Dermis microvascular lymphatic vessel endothelial cell (primary cell): ENCODE measurements at places on chromosomes 5 and 9. TPM values are rescaled to one million over a fixed set of nuclear protein-coding genes. Genes with fewer than 3 reads are reported as not detected.

GRCh38 chr9:95494022-95494415, 22.8 kb downstream of the PTCH1 start:
- DNase-seq, result no peak

GRCh38 chr9:134299068-134299467, 27.2 kb upstream of the RXRA start:
- DNase-seq, result no peak

- DNase-seq, result no peak
These were observed 24.8 kb downstream of the TGFBI start for GRCh38 chr5:136053336-136054141.

Gene TRIP13
- 8.7 and 19.4 TPM in 2 replicates for total RNA-seq

Gene HRCT1
- 2.6 and 3.3 TPM in 2 replicates for total RNA-seq

Gene CCNI2
- total RNA-seq, result under 0.01 TPM in 2 replicates

DNA sequence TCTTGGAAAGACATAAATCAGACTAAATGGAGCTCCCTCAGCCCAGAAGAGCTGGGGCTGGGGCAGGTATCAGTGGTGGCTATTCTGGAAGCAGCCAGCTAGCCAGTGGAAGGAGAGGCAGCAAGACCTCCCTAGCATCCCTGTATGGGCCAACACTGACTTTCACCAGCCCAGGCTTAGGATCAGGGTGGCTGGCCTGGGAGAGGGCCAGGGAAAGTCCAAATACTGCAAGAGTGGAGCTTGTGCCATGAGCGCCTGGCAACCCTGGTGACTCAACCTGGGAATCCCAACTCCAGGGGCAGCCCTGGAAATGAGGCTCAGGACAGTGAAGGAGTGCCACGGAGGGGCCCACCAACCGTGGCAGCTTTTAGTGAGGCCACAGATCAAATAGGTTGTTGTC, 7.6 kb upstream of the IRF1 start:
- peak; percentile 56 for DNase-seq

- no peak for DNase-seq
These were observed 133.8 kb upstream of the MEF2C start for GRCh38 chr5:89016741-89017303.

Gene HIGD2A
- 36.3 and 55.5 TPM in 2 replicates for total RNA-seq

DNA sequence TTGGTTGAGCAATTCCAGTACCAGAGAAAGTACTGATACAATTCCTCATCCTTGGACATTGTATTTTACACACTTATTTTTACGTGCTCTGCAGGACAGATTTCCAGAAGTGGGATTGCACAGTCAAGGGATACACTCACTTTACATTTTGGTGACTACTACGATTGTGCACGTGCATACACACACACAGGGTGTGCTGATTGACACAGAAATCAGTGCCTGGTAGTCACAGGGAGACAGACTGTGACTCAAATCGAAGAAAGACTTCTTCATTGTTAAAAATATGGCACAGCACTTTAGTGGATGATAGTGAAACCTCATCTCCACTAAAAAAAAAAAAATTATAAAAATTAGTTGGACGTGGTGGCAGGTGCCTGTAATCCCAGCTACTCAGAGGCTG, 1.5 kb downstream of the GARIN3 start:
- DNase-seq, result no peak

Gene PTPA
- total RNA-seq, result 98.8 and 114 TPM in 2 replicates

Gene DBH
- not detected in 2 replicates for total RNA-seq

Gene ANGPTL2
- 7.7 and 25.8 TPM in 2 replicates for total RNA-seq

Gene LCN15
- total RNA-seq, result 0.13 TPM in 1 of 2 replicates, not detected in the other

DNA sequence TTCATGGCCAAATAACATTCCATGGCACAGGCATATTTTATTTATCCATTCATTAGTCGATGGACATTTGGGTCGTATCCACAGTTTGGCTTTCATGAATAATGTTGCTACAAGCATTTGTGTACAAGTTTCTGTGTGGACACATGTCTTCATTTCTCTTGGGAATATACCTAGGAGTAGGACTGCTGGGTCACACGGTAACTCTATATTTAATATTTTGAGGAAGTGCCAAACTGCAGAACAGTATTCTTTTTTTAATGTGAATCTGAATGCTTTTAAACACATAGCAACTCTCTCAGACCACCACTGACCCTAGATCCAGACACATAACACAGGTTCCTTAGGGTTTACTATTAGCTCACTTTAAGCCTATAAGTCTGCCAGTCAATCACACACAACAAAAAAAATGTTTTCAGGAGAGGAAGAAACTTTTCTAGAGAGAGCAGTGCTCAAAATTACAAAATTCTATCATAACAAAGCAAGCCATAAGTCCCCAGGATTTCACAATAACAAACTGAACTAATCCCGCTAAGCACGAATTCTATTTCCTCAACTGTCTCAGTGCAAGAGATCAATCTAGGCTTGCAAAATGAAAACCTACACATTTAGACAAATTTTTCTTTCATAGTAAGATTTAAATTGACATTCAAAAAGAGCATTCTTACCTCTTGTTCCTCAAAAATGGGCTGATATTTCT, 41.8 kb upstream of the GABBR2 start:
- no peak for DNase-seq

Gene SLC4A9
- total RNA-seq, result not detected in 2 replicates

- no peak for DNase-seq
These were observed 11.9 kb downstream of the SPINK6 start for GRCh38 chr5:148214665-148215185.

DNA sequence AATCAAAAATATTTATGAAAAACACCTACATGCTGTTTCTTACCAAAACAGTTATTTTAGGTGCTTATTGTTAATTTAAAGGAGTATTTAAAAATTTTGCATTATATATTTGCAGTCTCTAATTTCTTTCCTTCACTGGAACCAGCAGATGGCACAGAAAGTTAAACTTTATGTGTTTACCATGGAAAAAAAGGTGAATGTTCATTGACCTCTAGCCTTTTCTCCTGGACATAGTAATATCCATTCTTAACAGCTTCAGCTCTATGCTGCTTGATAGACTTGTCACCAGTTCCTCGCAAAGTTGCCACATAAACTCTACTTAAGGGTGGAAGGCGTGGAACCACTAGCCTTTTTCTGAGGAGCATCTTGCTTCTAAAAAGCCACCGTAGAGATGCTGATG, 38.7 kb upstream of the NUDT12 start:
- DNase-seq, result no peak

DNA sequence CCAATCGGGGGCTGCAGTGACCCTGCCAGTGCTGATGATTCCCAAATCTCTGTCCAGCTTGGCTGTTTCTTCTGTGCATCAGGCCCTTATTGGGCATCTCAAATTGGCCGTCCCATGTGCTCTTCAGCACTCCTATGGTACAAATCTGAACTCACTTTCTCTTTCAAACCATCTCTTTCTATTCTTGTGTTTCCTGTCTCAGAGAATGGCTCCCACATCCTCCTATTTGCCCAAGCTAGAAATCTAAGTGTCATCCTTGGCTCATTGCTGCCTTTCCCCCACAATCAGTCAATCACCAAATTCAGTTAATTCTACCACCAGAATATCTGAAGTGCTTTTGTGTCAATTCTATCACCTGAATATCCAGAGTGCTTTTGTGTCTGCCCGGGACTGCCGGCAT, 336.6 kb downstream of the CWC27 start:
- DNase-seq, result no peak

DNA sequence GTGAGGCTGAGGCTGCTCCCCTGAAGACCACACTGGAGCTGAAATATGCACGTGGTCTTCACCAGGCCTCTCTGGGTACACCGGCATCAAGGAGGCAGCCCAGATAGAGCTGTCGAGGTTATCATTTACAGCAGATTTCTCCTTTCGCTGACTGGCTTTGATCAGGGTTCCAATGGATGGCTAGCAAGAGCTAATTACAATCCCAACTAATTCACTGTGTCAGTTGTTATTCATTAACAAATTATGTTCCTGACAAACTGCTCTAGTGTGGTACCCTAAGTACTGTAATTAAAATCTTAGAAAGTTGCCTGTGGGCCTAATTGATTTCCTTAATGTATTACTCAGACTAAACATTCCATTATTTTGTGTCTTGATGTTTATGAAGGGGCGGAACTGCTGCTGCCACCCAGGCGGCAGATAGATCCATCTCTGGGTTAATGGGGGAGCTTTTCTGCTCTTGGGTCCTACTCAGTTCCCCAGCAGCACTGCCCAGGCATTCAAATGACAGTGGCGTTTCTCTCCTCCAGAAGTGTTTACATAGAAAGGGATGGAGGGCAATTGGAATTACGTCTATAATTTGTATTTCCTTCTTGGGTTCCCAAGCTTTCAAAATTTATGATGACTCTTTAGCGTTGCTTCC, 71.7 kb upstream of the RAD23B start:
- no peak for DNase-seq

- no peak for DNase-seq
These were observed 15.9 kb upstream of the SYNPO start for GRCh38 chr5:150624334-150625163.

DNA sequence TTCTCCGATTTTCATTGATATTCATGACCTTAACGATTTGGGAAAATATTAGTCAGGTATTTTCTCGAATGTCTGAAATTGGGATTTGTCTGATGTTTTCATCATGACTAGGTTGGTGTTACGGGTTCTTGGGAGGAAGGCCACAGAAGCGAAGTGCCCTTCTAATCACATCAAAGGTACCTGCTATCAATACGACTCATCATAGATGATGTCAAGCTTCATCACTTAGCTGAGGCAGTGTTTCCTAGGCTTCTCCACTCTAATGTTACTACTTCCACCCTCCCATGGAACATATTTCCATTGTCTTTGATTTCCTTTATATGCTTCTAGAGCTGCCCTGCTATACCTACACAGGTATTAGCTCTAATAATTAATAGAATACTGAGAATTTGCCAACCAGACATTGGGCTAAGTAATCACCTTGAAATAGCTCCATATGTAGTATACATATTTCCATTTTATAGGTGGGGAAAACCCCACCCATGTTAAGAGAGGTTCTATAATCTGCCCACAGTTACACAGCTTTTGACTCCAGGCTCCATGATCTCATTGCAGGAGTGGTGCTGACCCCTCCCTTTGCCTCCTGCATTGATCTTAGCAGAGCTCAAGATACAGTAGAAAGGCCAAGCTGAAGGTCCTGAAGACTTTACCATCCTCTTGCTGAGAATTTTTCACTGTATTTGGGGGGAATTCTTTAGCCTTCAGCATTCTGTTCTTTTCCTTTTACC, 238.6 kb upstream of the ADAMTSL1 start:
- DNase-seq, result no peak

- DNase-seq, result no peak
These were observed 14.3 kb downstream of the CDC14B start for GRCh38 chr9:96605328-96605727.

DNA sequence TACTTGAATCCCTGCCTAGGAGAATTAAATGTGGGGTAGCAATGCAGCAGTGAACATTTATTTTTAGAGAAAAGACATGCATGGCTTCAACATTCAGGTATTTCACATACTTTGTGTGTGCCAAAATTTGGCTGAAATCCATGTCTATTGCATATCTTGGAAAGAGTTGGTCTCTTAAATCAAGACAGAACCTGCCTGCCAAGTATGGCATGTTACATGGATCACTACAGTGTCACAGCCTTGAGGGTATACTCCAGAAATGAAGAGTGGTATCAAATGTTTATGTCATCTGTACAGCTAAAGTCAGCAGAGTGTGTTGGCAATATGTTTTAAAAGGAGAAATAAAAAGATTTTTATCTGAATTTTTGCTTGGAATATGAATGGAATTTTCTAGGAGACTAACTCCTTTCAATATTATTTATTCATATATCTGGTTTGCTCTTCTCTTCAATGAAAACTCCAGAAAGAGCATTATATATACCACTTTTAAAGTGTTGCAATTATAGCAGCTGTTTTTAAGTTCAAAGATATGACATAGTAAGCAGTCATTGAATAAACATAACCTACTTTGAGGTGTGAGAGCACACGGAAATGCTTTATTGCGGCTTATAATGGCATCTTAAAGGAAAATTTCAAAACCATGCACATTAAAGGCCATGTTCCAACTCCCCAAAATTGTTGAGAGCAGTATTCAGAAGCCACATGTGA, 95.4 kb upstream of the MINAR2 start:
- no peak for DNase-seq

Gene ADGRD2
- total RNA-seq, result not detected in 2 replicates
